Activated CD4-positive, alpha-beta T cell treated with anti-CD3 and anti-CD28 coated beads, Interleukin-2, amount 50 U/mL, for 16 hours (primary cell): ENCODE measurements at places on chromosomes 1 and 21.
A peak's percentile ranks its signal among the peaks of the same experiment; 100 is the strongest.

DNA sequence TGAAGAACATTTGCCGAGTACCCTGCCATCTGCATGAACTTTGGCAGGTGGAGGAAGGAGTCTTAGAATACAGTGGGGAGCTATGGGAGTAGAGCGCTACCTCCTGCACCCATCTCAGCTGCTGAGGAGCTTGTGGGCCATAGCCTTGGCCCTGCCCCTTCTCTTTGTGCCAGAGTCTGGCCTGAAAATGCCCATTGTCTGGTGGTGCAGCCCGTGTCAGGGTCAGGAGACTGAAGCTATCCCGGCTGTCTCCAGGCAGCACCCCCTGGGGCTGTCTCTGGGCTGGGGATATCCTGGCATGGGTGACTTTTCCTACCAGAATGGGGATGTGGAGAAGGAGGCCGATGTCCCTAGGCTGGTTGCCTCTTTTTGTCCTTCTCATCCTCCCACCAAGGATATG lies 7.3 kb downstream of the IPO13 start:
- no peak for DNase-seq

- DNase-seq = no peak
Measured at GRCh38 chr1:185720633-185721272, 13.4 kb upstream of the HMCN1 start.

DNA sequence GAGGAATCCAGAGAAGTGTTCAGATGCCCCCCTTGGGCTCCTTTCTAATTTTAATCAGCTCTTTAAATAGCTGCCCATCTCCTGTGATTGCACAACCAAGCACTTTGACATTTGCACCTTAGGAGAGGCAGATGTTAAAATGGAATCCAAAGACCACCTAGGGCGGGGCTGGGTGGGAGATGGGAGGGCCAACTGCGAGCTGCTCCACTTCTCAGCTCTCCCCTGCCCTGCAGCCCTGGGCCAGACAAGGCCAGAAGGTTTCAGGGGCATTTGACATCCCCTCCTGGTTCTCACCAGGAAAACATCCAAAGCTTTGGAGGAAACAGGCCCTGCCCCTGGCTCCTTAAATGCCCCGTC lies 106.9 kb downstream of the DHRS3 start:
- DNase-seq = no peak

DNA sequence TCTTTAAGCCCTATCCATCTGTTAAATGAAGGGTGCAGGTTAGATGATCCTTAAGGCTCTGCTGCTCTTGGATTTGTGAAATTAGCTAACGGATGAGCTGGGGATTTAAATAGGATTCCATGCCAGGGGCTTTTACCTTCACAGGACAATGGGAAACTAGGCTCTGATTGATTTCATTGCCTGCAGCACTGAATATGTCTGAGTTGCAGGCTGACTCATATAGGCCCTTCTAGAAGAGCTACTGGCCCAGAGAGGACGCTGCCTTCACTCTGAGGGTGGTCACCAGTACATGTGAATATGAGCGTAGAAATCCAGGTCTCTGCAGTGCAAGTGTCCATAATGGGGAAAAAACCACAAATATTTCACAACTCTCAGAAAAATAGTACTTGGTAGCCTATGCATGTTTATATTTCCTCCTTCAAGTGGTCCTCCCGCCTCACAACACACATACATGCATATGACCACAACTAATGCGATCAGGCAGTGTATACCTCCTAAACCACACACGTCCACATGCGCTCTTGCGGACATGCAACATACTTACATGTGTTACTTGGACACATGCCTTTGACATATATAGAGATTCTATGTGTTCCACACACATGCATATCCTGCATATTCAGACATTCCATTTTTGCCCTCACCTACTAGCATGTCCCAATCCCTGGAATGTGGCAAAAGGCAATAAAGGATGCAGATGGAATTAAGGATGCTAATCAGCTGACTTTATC lies 233.8 kb upstream of the JUN start:
- DNase-seq = no peak

DNA sequence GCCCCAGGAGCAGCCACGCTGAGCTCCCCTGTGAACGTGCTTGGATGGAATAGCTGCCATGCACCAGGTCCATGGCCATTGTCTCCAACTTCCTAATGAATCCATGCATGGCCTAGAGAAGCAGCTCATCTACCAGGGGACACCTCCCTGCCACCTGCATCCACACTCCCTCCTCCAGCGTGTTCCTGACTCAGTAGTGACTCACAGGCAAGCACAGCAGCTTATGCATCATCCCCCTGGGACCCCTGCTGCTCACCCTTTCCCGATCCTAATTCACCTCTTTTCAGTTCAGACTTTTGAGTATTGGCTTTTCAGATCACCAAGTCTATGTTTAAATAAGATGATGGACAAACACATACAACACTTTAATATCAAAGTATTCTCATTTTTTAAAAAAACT lies 39.9 kb upstream of the TADA1 start:
- no peak for DNase-seq

DNA sequence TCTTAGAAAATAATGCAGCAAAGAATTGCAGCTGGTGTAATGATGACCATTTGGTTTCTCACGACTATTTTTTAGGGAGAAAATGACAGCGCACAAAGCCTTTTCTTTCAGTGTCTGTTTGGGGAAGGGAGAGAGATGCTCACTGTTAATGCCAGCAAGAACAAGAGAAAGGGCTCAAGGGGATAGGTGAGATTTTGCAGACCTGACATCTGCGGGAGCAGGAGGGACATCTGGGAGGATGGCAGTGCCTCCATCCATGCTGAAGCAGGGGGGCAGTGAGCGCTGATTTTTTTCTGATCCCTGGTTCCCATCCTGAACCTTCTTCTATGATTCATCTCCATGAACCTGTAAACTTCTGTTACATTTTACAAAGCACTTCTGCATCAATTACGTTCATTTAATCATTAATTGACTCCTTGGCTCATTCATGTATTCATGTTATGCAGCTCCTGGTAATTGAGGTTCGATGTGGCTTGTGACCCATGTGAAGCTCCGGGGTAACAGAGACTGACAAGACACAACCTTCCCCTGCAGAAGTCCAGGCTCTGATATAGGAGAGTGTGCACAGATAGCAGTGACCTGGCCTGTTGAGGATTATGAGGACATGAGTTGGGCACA lies 595.3 kb downstream of the PTPRU start:
- DNase-seq = no peak

GRCh38 chr21:38354746-38355145 lies 98.0 kb downstream of the KCNJ15 start:
- no peak for DNase-seq

- no peak for DNase-seq
Measured at GRCh38 chr1:69535490-69535889, 32.2 kb upstream of the LRRC7 start.

- no peak for DNase-seq
Measured at GRCh38 chr1:12075195-12076114, 12.4 kb downstream of the TNFRSF8 start.

- no peak for DNase-seq
Measured at GRCh38 chr1:100722221-100722620, 2.7 kb downstream of the VCAM1 start.

GRCh38 chr1:242784084-242784483 lies 259.6 kb upstream of the PLD5 start:
- DNase-seq = no peak

DNA sequence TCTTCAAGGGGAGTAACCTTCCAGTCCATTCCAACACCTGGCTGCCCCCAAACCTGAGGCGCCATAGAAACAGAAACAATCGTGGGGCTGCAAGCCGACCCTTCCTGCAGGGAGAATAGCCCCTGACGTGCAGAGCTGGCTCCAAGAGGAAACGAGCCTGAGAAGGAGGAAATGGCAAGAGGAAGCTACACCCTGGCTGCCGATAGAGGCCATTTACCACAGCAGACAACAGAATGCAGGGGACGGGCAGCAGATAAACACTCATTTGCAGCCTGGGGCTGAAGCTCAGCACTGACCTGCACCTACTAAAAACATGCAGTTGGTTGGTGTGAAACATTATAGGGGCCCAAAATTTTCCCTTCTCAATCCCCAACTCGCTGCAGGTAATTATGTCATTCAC lies 8.7 kb upstream of the TDRD10 start:
- no peak for DNase-seq

DNA sequence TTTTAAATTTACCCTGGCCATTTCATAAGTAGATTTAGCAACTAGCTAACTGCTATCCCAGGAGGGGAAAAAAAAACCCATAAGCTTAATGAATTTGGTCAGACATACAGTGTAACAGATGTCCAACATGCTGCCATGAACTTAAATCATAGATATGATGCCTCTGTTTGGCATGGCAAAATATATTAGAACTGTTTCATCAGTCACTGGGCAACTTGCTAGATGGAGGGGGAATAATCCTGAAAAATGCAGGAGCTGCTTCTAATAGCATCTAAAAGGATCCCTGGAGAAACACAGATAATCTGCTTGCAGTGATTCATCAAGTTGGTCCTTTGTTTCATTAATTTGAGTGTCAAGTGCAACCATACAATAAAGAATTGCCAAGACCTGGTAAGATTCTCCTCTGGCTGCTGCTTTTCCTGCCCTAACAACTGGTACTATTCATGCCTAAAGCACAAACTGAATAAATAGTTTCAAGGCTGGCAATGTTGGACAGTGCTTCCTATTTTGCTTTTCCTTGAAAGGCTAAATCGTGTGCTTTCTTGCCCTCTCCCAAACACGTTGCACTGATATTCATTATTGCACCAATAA lies 1.5 kb upstream of the ST6GALNAC5 start:
- no peak for DNase-seq

DNA sequence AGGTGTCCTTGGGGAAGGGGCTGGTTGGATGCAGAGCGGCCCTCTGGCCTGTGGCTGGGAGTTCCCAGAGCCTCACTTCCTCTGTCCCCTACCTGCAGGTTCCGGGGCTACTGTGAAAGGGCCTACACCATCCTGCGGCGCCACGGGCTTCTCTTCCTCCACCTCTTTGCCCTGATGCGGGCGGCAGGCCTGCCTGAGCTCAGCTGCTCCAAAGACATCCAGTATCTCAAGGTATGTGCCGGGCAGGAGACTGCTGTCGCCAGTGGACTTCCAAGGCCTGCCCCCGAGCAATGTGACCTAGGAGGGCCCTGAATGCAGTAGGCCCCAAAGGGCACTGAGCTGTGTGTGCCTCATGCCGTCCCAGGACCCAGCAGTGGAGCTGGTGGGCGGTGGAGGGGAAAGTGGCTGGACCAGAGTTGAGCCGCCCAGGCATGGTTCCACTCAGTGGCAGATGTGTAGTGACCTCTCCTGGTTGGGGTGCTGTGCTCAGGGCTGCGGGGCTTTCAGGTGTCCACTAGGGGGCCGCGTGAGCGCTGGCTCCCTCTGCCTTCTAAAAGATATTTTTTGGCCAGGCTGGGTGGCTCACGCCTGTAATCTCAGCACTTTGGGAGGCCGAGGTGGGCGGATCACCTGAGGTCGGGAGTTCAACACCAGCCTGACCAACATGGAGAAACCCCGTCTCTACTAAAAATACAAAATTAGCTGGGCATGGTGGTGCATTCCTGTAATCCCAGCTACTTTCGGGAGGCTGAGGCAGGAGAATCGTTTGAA lies 73.4 kb downstream of the PIK3CD start:
- DNase-seq = peak; percentile 68

- peak; percentile 37 for DNase-seq
Measured at GRCh38 chr1:7975212-7975865, 13.8 kb downstream of the PARK7 start.

GRCh38 chr1:67630438-67631045 lies 54.5 kb upstream of the GADD45A start:
- DNase-seq = no peak

DNA sequence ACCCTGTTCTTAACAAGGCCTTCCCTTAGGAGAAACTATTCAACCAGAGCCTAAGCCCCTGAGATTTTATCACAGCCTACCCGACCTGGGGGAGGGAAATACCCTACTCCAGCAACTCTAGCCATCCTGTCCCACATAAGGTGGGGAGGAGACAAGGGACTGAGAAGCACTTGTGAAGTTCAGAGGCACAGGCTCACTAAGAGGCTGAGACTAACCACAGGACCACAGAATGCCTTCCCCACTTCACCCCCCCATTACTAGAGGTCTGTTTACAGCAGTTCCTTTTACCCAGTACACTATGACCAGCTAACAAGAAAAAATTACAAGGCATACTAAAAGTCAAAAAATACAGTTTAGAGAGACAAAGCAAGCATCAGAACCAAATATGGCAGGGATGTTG lies 86.8 kb downstream of the TEX35 start:
- DNase-seq = no peak

- no peak for DNase-seq
Measured at GRCh38 chr1:43315963-43316737, 15.4 kb downstream of the TIE1 start.

- DNase-seq = no peak
Measured at GRCh38 chr21:38402795-38403194, 95.5 kb downstream of the ERG start.

GRCh38 chr1:31234123-31234708 lies 5.5 kb downstream of the NKAIN1 start:
- no peak for DNase-seq

DNA sequence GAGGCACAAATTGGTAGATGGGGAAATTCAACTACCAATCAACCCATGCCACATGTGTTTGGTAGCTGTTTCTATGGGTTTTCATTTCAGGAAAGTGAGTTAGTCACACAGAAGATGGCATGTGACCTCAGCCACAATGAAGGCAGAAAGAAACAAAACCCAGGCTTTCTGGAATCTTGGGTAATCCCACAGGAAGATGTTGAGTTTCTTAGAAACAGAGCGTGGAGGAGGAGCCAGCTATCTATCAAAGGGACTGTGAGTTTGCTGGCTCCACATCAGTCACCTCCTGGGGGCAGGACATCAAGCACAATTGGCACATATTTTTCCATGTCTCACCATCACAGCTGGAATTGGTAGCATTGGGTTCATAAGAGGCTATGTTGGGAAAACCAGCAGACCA lies 188.9 kb upstream of the PLXNA2 start:
- DNase-seq = no peak

- peak; percentile 50 for DNase-seq
Measured at GRCh38 chr1:10216090-10216749, 5.8 kb downstream of the KIF1B start.

DNA sequence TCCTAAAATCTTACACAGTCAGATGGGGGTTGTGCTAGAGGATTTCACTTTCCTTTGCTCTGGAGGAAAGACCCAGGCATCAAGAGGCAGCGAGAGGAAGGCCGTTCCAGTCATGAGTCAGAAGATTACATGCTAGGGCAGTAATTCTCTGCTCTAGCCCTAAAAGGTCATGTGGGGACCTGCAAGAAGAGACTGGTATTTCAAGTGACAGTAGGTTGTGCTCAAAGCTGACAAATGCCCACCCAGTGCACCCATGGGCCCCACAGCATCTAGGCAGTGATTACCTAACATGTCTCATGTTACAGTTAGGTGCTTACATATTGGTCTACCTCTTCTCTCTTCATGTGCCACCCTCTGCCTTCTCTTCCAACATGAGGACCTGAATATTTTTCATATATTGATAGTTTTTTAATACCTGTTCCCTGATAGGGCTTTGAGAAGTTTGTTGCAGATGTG lies 99.7 kb upstream of the BEND5 start:
- no peak for DNase-seq

- DNase-seq = no peak
Measured at GRCh38 chr1:10399444-10399941, 629 bp downstream of the PGD start.

GRCh38 chr21:42102076-42102475 lies 31.0 kb downstream of the UMODL1 start:
- no peak for DNase-seq
